Hindlimb muscle (tissue), 1 donor: ENCODE measurements at places on chromosomes 6 and 20.

DNA sequence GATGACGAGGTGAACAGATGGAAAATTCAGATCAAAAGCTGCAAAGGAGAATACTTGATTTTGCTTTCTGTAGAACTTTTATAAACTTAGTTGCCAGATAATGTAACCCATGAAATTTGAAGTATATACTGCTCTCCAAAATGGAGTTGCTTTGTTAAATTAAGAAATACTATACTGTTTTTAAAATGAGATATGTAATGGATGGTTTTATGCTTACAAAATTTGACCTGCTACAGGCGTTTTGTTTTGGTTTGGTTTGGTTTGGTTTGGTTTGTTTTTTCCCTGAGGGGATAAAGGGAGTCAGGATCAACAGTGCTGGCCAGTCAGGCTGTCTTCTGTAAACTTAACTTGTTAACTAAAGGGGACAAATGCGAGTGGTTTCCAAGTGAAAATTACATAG lies 55.6 kb upstream of the KIF25 start:
- no peak for DNase-seq

DNA sequence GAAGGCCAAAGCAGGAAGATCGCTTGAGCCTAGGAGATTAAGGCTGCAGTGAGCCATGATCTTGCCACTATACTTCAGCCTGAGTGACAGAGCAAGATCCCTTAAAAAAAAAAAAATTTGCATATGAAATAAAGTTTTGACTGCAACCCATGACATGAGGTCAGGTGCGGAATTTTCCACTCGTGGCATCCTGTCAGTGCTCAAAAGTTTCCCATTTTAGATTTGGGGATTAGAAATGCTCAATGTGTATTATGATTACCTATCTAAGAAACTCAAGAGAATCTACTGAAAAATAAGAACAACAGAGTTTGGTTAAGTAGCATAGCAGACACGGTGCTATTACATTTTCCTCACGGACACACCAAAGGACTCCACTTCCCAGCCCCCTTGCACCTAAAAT lies 11.7 kb downstream of the SLC23A2 start:
- DNase-seq = no peak

- no peak for DNase-seq
Observed at GRCh38 chr20:58109918-58110635, 118.4 kb downstream of the ANKRD60 start.

GRCh38 chr20:62025832-62026563 lies 39.7 kb downstream of the TAF4 start:
- peak; percentile 49 for DNase-seq

DNA sequence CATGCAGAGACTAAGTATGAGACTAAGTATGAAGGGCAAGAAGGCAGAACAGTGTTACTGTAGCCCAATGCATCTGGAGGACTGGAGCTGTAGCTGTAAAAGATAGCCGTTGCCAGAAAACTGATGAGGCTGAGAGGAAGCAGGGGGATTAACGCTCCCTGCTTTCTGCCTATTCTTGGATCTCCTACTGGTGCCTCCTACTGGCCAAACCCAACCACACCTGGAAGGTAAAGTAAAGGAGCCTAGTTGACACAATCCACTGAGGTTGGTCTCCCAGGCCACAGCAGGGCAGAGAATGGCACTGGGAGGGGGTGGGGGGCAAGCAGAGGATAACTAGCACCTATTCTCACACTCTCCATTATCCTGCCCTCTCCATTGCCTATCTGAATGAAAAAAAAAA lies 105.0 kb upstream of the MRPS10 start:
- no peak for DNase-seq

- no peak for DNase-seq
Observed at GRCh38 chr20:32975698-32976674, 28.2 kb downstream of the SUN5 start.

DNA sequence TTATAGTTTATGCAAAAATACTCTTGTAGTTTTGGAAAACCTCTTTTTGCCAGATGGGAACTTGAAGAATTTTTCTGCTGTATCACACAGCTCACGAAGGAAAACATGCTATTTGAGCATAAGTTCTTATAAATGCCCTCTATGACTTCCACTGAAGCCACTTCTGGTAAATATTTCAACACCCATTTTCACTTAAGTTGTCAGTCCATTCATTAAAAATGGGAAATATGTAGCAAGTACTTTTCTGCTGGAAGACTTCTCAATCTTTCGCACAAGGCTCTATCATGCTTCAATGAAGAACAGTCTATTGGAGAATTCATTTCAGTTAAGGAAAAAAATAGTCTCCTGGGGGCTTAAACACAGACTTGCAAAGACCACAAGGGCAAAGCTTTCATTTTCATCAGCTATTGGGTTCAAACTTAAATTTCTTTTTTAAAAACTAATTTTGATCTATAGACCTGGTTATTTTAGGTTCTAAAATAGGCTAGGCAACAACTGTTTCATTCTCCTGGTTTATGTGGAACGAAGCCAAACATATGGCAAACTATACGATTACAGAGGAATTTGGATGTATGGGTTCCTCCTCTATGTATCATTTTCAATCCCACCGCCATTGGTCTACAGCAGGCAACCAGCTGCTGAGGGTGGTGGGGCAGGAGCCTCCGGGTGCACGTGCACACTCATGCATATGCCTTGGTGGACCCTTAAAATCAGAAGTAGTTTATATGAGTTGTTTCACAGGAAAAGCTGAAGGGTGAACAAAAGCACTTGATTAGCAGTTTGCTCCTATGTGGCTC lies 38.7 kb downstream of the LAMA4 start:
- no peak for DNase-seq

DNA sequence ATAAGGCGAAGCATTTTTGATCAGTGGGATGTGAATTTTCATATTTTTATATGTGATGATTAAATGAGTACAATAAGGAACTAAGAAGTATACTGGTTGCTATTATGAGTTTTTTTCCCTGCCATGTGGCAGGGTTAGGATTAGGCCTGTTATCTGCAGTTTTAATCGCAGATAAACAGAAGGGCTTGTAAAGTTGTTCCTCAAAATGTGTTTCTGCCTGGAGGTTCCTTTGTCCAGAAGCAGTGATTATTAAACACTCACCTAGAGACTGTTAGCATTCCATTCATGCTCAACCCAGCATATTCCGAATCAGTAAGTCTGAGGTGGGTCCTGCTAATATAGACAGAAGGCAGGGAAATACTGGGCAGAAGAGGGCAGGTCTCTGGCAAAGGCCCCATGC lies 316.0 kb downstream of the CLIC5 start:
- no peak for DNase-seq

- no peak for DNase-seq
Observed at GRCh38 chr20:44395461-44396340, 40.2 kb downstream of the HNF4A start.

DNA sequence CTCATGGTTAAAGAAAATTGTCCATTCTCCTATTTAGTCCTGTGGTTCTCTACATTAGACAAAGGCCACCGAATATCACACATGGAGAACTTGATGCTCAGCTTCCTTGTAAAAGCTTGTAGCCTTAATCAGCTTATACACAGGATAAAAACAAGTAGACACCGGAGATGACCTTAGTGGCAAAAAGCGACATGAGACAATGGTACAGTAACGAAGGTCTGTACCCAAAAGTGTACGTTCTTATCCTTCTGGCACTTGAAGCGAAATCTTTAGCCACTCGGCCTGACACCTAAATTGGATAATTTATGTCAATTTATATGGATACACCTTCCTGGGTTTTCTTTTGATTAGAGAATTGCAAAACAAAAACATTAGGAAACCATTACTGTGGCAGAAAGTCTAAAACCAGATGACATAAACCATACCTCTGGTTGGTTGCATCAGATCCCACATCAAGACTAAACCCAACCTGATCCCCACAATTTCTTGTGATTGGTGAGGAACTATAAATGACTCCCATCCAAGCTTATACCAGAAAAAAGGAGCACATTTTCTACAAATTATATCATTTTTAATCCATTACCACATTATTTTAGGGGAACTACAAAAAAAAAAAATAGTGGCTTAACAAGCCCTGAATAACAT lies 6.1 kb downstream of the RBM39 start:
- DNase-seq = no peak

DNA sequence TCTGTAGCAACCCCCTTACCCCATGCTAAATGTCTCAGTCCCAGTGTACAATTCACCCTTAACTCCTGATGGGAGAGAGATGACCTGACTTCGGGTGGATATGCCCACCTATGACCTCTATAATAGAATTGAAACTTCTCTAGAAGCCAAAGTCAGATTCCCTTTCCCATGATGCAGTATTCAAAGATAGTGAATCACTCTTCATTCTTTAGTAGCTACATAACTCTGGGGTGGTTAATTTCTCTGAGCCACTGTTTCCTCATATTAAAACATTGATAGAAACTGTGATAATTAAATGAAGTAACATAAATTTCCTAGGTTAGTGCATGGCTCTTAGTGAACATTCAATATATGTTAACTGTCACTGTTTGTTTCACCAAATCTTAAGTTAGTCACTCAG lies 500.4 kb downstream of the COL12A1 start:
- DNase-seq = no peak

DNA sequence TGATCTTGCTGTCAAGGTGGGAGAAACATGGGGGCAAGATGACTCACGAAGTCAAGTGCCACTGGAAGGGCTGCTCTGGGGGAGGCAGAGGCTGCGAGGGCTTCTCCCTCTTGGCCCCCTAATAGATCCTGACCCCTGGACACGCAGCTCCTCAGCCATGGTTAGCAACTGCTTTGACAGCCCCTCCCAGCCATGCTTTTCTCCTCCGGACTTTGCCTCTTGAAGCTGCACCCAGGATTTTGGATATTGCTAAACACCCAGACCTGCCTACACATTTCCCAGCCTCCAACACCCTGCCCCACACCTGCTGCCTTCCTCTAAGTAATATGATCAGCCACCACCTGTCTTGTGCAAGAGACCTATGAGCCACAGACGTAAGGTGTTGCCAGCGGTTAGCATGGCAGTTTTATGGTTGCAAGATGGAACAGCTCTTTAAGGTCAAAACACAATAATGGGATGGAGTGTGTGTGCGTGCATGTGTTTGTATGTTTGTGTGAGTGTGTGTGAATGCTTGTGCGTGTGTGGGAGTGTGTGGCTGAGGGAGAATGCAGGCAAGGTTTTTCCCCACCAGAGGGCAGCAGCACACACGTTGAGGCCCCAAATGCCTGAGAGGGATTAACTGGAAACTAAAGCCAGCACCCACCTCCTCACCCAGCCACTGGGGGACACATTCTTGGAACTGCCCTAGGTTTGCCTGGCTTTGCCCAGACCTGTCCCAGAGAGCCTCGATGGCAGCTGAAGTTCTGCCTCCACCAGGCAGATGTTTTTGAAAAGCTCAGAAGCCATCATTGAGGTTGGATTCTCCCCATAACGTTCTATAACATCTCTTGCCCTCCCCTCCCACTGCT lies 2.5 kb downstream of the IP6K3 start:
- peak; percentile 59 for DNase-seq

GRCh38 chr6:48111143-48111506 lies at the start of gene PTCHD4:
PTCHD4 (minus strand) TSS chr6:48111197; CDS start chr6:48068957, 42,240 bp downstream.
- no peak for DNase-seq

GRCh38 chr20:40472905-40473304 lies 216.1 kb downstream of the MAFB start:
- DNase-seq = no peak

DNA sequence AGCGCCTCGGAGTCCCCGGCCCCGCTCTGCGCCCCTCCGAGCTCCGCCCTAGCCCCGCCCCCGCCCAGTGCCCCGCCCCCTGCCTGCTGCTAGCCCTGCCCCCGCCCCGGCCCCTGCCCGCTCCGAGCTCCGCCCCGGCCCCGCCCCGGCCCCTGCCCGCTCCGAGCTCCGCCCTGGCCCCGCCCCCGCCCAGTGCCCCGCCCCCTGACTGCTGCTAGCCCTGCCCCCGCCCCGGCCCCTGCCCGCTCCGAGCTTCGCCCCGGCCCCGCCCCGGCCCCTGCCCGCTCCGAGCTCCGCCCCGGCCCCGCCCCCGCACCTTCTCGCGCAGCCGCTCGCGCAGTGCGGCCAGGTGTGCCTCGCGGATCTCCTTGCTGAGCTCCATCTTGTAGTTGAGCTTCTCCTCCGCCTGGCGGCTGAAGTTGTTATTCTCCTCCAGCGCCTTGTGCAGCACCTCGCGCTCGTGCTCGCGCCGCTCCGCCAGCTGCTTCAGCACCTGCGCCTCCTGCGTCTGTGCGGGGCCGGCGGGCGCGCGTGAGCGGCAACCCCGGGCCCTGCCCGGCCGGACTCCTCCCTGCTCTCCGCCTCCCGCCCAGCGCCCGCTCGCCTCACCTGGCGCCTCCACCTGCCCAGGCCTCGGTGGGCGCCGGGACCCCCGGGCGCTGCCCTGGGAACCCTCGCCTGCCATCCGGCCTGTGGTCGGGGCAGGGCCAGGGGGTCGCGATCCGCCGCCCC lies 11.3 kb downstream of the STMN3 start:
- DNase-seq = peak; percentile 66
